ENCODE measurements at places on chromosomes 4 and X.

DNA sequence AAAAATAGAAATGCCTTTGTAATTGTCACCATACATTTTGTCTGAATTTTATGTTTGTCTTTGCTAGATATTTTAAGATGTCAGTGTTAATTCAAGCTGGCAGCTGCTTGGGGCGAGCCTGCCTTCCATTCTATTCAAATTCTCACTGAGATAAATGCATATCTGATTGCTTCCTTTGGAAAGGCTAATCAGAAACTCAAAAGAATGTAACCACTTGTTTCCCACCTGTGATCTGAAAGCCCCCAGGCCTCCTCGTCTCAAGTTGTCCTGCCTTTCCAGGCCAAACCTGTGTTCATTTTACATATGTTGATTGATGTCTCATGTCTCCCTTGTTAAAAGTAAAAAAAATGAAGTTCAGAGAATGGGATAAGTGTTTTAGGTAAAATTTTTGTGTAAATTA, 318.7 kb upstream of the TECRL start:
- DNase-seq = no peak

DNA sequence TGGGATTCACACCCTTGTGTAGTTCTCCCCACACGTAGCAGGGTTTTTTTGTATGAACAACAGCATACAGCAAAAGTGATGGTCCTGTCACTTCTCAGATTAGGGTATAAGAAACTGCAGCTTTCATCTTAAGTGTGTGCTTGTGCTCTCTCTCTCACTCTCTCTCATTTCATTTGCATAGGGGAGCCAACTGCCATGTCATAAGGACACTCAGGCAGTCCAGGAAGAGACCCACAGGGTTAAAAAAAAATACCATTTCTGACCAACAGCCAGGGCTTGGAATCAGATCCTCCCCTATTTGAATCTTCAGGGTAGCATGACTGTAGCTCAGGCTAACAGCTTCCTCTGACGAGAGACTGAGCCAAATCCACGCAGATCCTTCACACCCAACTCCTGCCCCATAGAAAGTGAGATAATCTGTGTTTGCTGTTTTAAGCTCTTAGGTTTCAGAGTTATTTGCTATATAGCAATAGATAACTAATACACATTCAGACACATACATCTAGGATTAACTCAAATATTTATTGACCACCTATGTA, 331.2 kb downstream of the PAPSS1 start:
- DNase-seq = no peak

DNA sequence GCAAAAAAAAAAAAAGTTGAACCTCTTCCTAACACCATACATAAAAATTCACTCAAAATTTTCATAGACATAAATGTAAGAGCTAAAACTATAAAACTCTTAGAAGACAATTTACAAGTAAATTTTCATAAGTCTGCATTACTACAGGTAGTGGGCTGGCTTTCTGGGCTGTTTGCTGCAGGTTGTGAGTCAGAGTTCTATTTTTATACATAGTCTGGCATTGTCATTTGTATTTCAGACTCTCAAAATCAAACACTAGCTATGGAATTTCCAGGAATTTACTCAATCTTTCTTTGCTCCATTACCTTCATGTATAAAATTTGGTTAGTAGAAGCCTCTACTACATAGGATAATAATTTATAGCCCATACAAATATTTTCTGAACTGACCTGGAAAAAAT, 227.2 kb downstream of the COX18 start:
- no peak for DNase-seq

DNA sequence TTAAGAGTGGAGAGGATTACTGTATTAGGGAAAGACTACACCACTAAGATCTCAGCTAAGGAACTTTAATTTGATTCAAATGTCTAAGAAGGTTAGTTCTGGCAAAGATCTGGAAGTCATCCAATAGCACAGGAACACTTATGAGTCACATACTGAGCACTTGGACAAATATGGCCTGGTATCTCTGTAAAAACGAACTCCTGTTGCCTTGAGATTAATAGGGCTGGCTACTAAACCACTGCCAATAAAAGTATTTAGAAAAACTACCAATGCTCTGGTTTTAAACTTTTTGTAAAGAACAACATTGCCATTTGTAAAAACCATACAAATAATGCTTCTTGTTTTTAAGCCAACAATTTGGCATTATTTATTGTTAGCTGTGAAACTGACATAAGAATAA, 70.5 kb downstream of the SEC24D start:
- DNase-seq = peak; percentile 63

DNA sequence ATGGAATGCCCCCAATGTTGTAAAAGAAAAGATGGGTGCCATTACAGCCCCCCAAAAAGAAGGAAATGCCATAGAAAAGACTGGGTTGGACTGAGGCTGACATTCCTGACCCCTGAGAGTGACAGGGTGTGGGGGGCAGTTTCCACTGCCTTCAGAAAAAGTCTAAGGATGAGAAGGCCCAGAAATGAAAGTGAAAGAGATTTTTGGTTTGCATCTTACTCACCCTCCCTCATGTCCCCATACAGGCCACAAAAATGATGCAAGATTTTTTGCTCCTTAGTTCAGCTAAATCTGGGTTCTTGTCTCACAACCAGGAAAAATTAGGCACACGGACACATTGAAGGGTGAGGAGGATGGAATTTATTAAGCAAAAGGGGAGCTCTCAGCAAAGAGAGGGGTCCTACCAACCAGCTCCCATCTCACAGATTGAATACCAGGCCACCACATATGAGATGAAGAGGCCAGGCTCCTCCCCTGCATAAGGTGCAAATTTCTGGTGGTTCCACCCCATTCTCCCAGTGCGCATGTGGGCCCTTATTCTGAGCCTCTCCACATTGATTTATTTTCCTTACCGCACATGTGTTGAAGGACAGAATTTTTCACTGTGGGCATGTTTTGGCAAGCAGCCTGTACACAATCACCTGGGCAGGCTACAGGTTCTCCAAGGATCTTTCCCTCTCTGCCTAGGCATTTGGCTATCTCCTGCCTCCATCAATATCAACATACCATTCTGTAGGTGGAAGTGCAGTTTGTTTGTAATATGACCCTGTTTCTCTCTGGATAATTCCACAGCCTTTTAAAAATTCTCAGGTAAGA, 18.8 kb downstream of the PPP4R3C start:
- no peak for DNase-seq

- DNase-seq = peak; percentile 37
Measured at GRCh38 chr4:42280327-42281095, 116.8 kb upstream of the SHISA3 start.

DNA sequence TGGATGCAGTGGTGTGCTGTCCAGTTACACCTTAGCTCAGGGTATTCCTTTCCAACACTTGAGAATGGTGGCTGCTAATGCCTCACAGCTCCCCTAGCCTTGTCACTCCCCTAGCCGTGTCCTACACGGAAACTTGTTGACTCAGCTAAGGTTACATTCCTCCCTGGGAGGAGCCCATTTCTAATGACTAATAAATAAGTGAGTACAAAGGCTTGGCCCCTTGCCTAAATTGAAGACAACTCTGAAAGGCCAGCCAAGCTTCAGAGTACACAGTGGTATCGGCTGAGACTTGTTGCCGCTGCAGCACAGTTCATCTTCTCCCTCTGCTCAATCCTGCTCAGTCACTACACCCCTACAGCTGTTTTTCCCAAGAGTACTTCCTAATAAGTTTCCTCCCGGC, 21.2 kb upstream of the SLC25A31 start:
- peak; percentile 53 for DNase-seq

DNA sequence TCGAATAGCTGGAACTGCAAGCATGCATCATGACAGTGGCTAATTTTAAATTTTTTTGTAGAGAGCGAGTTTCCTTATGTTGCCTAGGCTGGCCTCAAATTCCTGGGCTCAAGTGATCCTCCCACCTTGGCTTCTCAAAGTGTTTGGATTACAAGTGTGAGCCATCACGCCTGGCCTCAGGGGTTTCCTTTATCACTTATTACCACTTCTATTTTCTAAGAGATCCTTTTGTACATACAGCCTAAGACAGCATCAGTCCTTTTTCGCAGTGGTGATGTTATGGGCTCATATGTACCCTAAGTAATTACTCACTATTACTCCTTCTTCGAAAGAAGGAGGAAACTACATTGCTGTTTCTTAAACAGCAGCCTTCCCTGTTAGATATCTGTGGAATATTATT, 54.1 kb upstream of the CDKN2AIP start:
- no peak for DNase-seq

DNA sequence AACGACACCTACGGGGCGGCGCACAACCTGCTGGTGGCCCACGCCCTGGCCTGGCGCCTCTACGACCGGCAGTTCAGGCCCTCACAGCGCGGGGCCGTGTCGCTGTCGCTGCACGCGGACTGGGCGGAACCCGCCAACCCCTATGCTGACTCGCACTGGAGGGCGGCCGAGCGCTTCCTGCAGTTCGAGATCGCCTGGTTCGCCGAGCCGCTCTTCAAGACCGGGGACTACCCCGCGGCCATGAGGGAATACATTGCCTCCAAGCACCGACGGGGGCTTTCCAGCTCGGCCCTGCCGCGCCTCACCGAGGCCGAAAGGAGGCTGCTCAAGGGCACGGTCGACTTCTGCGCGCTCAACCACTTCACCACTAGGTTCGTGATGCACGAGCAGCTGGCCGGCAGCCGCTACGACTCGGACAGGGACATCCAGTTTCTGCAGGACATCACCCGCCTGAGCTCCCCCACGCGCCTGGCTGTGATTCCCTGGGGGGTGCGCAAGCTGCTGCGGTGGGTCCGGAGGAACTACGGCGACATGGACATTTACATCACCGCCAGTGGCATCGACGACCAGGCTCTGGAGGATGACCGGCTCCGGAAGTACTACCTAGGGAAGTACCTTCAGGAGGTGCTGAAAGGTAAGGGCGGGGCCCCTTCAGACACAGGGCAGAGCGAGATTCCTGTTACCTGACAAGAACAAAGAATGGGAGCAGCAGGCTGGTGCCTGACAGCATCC, 11.7 kb downstream of the RPL9 start:
- peak; percentile 73 for DNase-seq

GRCh38 chr4:18917689-18918088, 896.1 kb upstream of the LCORL start:
- DNase-seq = no peak

DNA sequence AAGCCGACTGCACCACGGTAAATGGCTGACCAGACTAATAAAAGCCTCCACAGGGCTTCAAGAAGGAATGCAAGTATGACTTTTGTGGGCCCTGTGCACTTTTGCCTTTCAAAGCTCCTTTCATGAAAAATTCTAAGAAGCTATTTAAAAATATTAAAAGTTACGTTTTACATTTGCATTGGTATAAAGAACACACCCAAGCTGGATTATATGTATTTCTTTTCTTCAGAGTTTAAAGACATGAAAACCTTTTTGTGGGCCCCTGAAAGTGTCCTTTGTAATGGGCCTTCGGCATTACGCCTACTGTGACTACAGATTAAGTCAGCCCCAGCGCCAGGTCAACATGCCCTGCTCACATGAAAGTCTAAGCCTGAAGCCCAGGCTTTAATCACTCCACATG, 20.5 kb upstream of the ASB5 start:
- no peak for DNase-seq

GRCh38 chrX:73366696-73367095, 80.2 kb upstream of the CDX4 start:
- DNase-seq = no peak

GRCh38 chr4:35038845-35039244, 1205.5 kb downstream of the ARAP2 start:
- DNase-seq = no peak

- peak; percentile 53 for DNase-seq
Measured at GRCh38 chr4:3827616-3828492, 61.7 kb downstream of the ADRA2C start.

- DNase-seq = no peak
Measured at GRCh38 chr4:83810428-83810827, 274.5 kb downstream of the GPAT3 start.

GRCh38 chrX:153934762-153935325, at the start of gene NAA10:
TSS of gene NAA10 (minus strand) at chrX:153935037. CDS start at chrX:153934904, 133 bp downstream.
- DNase-seq = peak; percentile 88

DNA sequence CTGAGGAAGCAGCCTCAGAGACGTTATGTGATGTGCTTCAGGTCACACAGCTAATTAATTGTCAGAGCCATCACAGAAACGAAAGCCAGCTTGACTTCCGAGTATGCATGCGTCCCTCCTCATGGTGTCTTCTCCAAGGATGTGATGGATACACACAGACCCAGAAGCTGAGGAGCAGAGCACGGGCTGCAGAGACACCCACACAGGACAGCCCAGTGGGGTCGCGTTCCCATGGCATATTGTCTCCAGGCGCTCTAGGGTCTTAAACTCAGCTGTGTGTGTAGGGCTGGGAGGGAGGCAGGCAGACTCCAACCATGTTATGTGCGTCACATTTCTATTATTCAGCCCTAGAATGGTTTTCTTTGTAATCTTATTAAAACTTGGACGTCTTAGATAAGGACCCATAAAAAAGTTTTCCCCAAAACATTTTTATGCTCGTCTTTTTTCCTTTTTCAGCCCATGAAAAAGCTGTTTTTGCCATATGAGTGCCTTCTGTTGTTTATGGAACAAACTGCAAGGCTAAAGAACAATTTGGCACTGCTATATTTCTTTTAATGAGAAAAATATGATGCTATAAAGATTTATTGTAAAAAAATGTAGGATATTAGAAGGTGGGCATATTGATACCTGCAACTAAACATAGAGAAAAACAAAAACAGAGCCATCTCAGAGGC, 48.5 kb downstream of the TENM3 start:
- no peak for DNase-seq

DNA sequence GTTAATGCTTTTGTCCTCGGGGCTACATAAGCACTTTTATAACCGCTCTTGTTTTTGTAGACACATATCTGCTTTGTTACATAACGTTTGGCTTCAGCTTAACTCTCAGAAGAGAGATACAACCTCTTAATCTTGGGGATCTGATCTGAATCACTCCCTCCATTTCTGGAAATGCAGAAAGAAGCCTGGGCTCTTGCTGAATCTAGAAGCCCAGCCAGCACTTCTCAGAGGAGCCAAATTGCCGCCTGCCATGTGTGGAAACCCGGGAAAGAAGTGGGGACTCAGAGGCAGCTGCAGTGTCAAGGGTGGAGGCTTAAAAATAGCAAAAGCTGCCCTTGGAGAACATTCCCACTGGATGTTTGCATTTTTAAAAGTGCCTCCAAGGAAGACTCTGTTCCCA, 69.3 kb upstream of the LDB2 start:
- DNase-seq = no peak

Measured in hepatocyte (in vitro differentiated cells).